Adrenal gland (tissue), 19 donors: ENCODE measurements at places on chromosomes 7 and 10. TPM values are rescaled to one million over a fixed set of nuclear protein-coding genes. Genes with fewer than 3 reads are reported as not detected.

AGR3 gene
- not detected for polyA plus RNA-seq

SEC61G gene
- polyA plus RNA-seq: 153 TPM

SPDYE5 gene
- polyA plus RNA-seq: not detected

STEAP1B gene
- 0.24 TPM for polyA plus RNA-seq

ELFN1 gene
- 1.5 TPM for polyA plus RNA-seq
